ENCODE measurements at places on chromosomes 4 and X. TPM values are rescaled to one million over a fixed set of nuclear protein-coding genes. Genes with fewer than 3 reads are reported as not detected.

DNA sequence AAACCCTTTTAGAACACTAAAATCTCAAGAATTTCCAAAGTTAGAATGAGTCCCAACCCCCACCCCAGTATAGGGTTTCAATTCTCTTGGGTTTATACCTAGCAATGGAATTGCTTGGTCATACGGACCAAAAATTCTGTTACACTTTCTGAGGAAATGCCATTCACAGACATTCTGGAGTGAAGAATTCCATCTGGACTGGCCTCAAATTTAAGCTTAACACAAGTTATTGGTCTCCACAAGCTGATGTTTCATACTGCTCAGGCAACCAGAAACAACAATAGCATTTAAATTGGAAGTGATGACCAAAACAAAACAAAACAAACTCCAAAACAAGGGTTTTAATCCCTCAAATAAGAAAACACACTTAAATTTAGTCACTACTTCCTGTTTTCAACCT lies 51.1 kb downstream of the GPC4 start:
- no peak for DNase-seq

GAB3 gene
- polyA plus RNA-seq, result 0.86 TPM

- DNase-seq, result no peak
Measured at GRCh38 chrX:154409222-154409871, at the start of gene DNASE1L1. TSS of gene DNASE1L1 (minus strand) at chrX:154409254. CDS start at chrX:154405568, 3,686 bp downstream.

GRCh38 chr4:150096625-150097024 lies 18.4 kb downstream of the DCLK2 start:
- DNase-seq, result no peak

- DNase-seq, result no peak
Measured at GRCh38 chr4:151219091-151219490, 57.9 kb upstream of the PRSS48 start.

FGF2 gene
- polyA plus RNA-seq, result 0.20 TPM

DNA sequence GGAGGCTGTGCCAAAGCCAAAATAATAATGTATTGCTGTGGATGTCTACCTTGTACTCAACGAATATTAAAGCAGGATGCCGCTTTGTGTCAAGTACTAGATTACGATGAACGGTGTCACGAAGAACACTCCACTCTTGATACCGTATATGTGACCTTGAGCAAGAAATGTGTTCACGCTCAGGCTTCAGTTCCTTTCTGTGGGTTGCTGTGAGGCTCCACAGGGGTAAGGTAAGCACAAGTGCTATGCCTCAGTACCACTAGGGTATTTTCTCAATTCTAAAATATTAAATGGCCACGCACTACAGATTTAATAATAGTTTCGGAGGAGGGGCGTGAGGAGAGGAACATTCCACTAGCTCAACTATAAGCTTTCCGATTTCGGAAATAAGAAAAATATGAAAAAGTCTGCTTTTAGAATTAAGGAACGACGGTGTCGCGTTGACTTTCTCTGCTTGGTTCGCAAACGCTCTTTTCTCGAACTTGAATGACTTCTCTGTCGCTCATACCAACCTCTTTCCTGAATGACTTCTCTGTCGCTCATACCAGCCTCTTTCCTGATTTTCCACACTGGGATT lies 607 bp upstream of the SCOC start:
- peak; percentile 28 for DNase-seq
